MM.1S (cell line): ENCODE measurements at places on chromosomes 1 and 21.

- peak; percentile 90 for DNase-seq
Observed at GRCh38 chr1:38028105-38028591, 15.6 kb downstream of the UTP11 start.

DNA sequence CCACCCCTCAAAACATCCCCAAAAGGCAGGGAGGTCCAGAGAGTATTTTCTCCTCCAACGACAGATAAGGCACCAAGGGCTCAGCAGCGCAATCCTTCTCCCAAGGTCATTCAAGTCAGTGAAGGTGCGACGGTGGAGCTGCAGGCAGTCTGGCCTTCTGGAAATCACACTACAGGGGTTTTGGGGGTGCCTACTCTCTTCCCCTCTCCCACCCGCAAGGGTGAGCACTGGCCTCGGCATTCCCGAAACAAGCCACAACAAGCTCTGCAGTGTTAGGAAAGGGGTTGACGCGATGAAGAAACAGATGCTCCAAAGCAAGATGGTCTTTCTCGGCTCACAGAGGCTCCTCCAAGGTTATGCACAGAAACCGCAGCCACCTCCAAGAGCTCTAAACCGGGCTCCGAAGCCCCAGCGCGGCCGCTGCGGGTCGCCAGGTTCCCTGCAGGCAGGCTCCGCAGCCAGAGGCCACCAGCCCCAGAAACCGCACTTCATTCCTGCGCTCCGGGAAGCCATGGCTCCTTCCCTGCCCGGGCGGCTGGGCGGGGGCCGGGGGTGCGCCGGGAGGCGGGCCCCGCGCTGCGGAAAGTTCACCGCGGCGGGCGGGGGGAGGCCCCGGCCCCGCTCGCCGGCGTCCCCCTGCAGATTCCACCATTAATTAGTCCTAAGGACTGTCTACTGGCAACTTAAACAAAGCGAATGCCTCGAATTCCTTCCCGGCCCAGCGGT lies 1.1 kb downstream of the LUZP1 start:
- no peak for DNase-seq

- no peak for DNase-seq
Observed at GRCh38 chr1:229941831-229942230, 125.2 kb upstream of the GALNT2 start.

DNA sequence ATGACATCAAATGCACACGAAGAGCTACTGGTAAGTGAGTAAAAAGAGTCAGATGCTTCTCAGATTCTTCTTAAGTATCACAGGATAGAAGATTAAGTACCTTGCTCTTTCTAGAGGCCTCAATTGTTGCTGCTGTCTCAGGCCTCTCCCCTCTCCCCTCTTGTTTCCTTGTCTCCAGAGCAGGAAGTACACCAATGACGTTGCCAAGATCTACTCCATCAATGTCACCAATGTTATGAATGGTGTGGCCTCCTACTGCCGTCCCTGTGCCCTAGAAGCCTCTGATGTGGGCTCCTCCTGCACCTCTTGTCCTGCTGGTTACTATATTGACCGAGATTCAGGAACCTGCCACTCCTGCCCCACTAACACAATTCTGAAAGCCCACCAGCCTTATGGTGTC lies 21.3 kb upstream of the SARS1 start:
- no peak for DNase-seq

DNA sequence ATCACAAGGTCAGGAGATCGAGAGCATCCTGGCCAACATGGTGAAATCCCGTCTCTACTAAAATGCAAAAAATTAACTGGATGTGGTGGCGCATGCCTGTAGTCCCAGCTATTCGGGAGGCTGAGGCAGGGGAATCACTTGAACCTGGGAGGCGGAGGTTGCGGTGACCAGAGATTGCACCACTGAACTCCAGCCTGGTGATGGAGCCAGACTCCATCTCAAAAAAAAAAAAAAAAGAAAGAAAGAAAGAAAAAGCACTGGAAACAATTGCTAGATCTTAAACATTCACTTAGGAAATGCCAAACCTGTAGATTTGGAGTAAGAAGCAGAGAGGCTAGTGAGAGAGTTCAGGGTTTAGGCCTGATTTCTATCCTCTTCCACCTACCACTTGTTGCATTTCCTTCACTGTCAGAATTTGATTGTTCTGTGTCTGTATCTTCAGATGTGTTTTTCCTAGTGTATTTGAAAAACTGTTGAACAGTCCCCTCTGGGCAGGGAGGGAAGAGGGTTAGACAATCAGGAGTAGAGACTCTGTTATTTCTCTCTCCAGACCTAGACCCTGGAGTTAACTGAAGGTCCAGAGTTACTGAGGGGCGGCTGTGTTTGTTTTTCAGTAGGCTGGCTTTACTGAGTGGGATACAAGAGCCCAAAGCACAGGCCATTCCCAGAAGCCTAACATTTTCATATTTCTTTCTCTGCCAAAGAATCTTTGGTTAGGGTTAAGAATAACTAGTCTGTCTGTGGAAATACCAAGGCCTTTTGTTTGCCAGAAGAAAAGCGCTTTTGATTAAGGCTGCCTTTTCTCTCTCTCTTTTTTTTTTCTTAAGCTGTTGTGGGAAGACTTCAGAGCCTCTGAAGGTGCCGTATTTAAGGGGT lies 31.1 kb upstream of the MACF1 start:
- no peak for DNase-seq

GRCh38 chr1:75124510-75124909 lies 9.7 kb upstream of the LHX8 start:
- no peak for DNase-seq

GRCh38 chr1:101154547-101154946 lies 82.3 kb upstream of the S1PR1 start:
- no peak for DNase-seq

DNA sequence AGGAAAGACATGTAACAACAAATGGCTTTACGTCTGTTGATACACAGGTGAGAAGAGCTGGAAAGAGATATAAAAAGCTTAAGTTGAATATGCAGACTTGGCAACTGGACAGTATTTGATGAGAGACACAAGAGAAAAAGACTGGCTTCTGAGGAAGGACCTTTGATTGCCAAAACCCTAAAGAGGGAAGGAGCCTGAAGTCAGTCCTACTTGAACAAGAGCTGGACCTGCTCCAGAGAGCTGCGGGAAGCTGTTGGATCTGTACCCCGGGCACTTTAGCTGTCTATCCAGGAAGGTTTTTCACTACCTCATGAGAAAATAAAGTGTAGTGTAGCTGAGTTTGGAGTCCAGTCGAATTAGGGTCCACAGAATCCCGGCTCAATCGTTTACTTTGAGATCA lies 25.3 kb upstream of the LRRC8B start:
- DNase-seq = no peak
